ENCODE measurements at places on chromosomes 3 and 15. TPM values are rescaled to one million over a fixed set of nuclear protein-coding genes. Genes with fewer than 3 reads are reported as not detected.
A peak's percentile ranks its signal among the peaks of the same experiment; 100 is the strongest.

GRCh38 chr15:81454024-81454423, 80.0 kb upstream of the TMC3 start:
- no peak for DNase-seq

The RYR3 gene
- 2.0 TPM for total RNA-seq

DNA sequence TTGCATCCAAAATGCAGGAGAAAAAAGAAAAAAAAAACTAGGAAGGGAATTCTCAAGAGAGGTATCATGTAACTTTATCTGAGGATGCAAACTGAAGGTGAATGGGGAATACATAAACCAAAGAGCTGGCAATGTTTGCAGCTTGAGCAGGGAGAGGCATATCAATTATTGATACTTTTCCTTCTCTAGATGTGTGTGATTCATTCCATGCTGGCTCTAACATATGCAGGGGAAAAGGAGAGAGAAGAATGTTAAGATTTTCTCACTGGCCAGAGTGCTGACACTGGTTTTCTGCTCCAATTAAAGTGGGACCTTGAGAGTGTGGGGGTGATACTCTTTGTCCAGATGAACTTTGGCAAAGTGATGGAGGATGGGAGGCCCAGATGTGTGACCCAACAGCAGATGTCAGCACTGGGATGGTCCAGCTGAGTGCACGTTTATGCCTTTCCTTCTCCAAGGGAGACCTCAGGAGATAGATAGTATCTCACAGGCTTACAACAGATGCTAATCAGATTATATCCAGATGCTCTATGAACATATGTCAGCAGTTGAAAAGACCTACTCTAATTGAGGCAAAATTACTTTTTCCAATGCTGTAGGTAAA, 50.0 kb upstream of the PSMD6 start:
- no peak for DNase-seq

DNA sequence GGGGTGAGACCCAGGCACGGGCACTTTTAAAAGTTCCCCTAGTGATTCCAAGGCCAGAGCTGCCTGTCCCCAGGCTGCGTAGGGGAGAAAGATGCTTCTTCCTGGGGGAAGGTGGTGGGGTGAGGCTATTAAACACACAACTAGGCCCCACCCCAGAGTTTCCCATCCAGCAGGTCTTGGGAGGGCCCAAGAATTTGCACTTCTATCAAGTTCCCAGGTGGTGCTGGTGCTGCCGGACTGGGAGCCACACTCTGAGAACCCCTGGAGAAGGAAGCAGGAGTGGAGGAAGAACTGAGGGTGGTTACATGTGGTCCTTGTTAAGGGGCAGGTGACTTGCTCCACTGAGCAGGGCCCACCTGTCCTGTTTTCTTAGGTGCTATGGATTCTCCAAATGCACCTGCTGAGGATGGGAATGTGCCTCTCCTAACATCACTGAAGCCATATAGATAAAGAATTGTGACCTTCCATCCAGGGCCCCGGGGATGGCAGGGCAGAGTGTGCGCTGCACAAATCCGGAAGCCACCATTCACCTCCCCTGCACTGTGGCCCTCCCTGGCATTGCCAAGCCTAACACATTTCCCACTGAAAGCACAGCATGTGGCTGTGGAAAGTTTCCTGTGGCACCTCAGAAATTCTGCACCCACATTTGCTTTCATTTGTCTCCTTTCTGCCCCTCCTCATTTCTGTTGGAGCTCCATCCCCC, 111.5 kb upstream of the MEF2A start:
- DNase-seq: no peak

DNA sequence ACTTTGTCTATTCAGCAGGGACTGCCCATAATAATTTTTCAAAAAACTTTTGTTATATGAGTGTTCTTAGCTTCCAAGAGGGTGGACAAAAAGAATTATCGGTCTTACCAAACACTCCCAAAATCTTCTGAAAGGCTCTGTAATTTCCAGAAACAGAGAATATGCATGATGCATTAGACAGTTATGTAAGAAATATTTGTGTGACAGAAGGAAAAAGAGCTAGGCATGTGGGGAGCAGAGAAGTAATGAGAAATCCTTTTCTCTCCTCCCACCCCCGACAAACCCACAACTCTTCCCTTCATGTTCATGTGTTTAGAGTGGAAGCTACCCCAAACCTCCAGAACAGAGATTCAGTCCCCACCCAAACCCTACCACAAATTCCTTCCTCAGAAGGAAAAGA, 86.8 kb downstream of the MYO5A start:
- no peak for DNase-seq

The FAN1 gene
- total RNA-seq: 22.2 TPM

DNA sequence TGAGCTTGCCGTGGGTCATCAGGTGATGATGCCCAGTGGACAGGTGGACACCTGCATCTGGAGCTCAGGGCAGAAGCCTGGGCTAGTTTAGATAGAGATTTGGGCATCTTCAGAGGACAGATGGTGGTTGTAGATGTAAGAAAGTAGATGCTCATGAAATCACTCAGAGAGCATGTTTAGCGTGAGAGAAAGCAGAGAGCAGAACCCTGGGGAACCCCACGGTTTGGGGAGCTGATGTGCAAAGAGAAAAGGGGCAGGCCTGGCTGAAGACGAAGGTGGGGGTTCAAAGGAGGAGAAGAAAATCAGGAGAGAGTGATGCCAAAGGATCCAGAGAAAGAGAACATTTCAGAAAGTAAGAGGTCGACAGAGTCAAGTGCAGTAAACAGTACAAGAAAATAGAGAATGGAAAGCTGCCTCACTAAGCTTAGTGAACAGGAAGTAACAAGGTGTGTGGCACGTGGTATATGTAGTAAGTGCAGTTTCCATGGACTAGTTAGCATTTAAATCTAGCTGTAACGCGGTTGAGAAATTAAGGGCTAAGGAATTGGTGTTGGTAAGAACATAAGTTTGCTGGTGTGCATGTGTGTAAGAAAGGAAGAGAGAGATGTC, 13.5 kb downstream of the TIGIT start:
- no peak for DNase-seq

The SYNPR gene
- not detected for total RNA-seq

DNA sequence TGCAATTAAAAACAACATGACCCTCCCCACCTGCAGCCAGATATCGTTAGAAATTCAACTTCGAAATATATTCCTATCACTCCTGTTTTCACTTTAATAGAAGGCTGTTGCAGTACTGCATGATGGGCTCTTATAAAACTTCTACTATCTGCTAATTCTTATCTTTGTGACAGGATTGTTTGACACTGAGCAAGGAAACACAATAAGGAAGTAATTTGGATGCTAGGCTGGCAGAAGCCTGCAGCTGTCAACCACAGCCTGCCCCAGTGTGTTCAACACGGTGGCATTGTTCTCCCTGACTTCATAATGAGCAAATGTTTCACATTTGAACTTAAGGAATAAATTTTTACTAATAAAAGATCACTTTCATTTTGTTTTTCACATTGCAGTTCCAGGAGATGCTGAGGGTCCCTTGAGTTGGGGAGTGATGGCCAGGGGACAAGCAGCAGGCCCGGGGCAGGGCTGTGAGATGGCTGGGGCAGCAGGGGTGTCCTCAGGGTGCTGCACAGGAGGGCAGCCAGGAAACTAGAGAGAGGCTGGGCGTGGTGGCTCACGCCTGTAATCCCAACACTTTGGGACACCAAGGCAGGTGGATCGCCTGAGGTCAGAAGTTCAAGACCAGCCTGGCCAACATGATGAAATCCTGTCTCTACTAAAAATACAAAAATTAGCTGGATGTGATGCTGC, 64.8 kb upstream of the SEC61A1 start:
- DNase-seq: no peak

GRCh38 chr15:67843571-67844387, 3.9 kb upstream of the RNU6-1 start:
- DNase-seq: no peak

DNA sequence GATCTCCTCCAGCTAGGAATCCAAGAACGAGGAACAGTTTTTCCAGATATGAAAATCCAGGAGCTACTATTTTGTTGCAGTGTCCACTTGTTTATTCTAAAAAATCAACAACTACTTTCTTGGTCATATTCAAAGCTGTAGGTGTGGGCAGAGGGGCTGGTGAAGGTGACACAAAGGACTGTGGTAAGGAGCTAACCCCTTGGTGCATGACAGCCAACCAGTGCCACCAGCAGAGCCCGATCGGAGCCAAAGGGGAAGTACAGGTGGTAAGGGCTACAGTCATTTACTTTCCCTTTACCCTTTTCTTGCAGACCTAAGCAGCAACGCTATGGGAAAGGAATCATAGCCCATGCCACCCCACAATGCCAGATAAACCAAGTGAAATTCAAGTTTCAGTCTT, 30.7 kb downstream of the PLA1A start:
- no peak for DNase-seq

DNA sequence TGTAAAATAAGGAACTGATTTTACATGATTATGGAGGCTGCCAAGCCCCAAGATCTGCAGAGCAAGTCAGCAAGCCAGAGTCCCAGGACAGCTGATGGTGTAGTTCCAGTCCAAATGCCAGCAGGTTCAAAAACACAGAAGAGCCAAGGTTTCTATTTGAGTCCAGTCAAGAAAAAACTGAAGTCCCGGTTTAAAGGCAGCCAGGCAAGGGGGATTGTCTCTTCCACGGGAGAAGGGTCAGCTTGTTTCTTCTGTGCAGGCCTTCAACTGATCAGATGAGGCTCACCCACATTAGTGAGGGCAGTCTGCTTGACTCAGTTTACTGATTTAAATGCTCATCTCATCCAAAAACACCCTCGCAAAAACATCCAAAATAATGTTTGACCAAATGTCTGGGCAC, 246.2 kb downstream of the PLCL2 start:
- DNase-seq: no peak

- no peak for DNase-seq
These were observed 51.4 kb downstream of the RYK start for GRCh38 chr3:134199240-134199639.

DNA sequence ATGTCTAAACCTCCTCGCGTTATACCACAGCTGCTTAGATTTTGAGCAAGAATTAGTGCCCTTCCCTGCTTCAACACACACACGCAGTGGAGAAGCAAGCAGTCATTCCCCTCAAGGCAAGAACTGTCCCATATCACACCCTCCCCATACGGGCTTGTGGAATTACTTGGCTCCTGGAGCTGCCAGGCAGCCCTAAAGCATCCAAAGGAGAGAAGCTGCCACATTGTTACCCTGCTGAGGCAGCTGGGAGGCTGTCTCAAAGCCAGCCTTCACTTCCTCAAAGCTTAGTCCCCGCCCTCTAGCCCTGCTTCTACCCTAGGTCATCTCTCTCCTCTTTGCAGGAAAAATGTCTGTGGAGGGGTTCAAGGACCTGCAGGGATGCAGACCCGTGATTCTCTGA, 153.4 kb downstream of the RORA start:
- no peak for DNase-seq

DNA sequence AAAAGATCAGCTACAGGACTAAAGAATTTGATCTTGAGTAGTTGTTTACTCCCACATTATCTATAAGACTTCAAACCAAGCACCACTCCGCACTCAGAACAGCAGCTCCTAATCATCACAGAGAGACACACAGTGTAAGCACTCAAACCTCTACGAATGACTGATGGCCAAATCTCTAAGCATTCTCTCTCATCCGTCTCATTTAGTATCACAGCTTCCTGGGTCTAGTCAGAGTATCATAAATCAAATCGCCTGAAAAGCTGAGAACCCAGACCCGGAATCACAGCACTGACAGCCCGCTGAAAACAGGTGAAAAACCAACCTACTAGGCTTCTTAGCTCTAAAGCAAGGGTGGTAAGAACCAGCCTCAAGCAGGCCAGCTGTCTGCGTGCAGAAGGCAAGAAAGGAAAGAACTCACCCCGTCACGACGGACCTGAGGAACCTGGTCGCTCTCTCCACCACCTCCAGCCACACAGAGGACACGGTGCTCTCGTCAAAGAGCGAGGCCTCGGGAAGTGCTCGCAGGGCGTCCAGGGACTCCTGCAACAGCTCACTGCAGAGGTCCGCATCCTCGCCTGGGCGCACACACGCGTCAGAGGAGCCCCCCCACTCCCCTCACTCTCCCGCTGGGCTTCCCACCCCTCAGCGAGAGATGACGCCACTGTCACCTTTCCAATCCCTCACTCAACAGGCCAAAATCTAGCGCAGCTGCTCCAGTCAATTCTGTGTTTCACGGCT, 47.9 kb downstream of the HERC2 start:
- DNase-seq: no peak

The TNFAIP8L3 gene
- total RNA-seq: 4.2 TPM

The MUC4 gene
- total RNA-seq: 0.14 TPM

The CTXN2 gene
- 0.06 TPM for total RNA-seq

- no peak for DNase-seq
These were observed 600.3 kb downstream of the OTOL1 start for GRCh38 chr3:162096874-162097273.

The ARHGEF26 gene
- total RNA-seq: 56.7 TPM

- no peak for DNase-seq
These were observed 418.8 kb downstream of the OTOL1 start for GRCh38 chr3:161915418-161915750.

DNA sequence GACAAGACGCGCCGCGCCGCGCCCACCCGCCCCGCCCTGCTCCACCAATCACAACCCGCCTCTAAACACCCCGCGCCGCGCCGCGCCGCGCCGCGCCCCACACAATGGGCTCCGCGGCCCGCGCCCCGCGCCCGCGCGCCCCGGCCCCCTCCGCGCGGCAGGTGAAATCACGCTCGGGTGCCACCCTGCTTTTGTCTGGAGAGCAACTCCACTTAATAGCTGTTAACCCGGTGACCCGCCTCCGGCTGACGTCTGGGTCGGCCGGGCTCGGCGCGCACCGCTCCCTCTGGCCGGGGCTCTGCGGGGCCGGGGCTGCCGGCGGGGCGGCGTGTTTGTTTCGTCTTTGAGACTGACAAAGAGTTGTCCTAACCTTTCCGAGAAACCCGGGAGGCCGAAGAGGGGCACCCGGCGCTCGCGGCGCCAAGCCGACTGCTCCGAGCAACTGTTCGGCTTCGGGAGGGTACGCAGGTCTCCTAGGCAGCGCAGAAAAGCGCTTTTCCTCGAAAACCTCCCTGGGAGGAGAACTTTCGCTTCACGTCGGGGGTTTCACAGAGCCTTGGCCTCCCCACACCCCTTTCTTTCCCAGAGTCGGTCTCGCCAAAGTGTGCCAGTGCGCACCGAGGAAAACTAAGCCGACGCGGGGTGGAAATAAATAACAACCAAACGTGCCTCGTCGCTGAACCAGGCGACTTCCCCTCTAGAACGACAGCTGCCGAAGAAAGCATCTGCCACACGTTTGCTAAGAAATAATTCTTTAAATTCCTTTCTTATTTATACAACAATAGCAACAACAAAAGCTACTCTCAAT, 518.4 kb downstream of the FOXP1 start:
- peak; percentile 65 for DNase-seq

GRCh38 chr15:73784291-73784690, 31.1 kb upstream of the INSYN1 start:
- no peak for DNase-seq

DNA sequence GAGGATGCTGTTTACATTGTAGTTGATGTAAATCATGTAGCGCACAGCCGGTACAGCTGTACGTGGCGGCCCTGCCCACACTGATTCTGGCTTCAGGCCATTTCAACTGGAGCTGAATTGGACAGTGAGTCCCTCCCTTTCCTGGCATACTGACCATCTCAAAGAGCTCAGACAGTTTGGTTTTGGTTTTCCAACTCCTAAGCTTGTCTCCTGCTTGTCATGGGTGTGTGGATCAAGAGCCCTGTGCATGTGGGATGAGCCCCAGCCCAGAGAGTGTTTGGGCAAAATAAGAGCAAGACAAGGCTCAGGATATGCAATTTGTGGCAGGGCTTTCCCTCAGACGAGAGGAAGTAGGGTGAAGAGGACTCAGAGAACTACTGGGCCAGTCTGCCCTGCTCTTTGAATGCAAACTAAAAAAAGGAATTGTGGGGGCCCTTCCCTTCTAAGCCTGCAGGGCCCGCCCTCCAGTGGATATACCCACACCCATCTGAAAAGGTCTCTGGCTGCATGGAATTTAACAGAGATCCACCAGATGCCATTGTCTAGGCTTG, 13.3 kb downstream of the ITGA11 start:
- no peak for DNase-seq

The TRIM71 gene
- 0.37 TPM for total RNA-seq

The FBN1 gene
- 57.6 TPM for total RNA-seq

The SLC9C1 gene
- total RNA-seq: 0.46 TPM

The SERPINI1 gene
- 2.9 TPM for total RNA-seq
